Cardiac muscle cell (in vitro differentiated cells and primary cell): ENCODE measurements at places on chromosomes 5 and 9. TPM values are rescaled to one million over a fixed set of nuclear protein-coding genes. Genes with fewer than 3 reads are reported as not detected.

DNA sequence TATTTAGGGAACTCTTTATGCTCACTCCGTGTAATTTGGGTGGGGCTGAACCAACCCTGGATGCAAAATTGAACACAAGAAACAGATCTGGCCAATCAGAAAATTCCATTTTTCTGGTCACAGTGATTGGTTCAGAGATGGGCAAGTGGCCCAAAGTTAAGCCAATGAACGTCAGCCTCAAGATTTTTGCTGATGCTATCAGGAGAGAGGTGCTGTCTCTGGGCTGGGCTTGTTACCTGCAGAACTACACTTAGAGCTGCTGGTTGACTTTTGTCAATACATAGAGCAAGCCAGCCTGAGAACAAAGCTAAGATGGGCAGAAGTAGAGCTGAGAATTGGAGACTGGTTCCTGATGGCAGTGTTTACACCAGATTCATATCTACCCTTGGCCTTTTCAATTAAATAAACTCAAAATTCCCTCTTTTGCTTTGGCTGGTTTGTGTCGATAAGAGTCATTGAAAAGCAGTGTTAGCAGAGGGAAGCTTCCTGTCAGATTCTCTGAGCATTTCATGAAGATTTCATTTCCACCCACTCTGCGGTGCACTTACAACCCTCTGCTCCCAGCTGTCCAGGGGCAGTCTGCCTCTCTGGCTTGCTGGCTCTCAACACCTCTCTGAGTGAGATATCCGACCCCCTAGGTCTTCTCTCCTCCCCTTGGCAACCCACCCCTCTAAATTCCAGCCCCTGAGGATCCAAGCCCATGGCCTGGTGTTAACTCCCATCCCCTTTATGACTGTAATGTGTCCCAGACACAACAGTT, 64.5 kb upstream of the PPARGC1B start:
- no peak overlapping the region for H3K27ac ChIP-seq
- DNase-seq: no peak
- H3K4me1 ChIP-seq: no peaks in the 10 kb centered on the region
- no peak overlapping the region for H3K4me3 ChIP-seq

IFNA13 gene
- total RNA-seq: not detected in 2 replicates

DNA sequence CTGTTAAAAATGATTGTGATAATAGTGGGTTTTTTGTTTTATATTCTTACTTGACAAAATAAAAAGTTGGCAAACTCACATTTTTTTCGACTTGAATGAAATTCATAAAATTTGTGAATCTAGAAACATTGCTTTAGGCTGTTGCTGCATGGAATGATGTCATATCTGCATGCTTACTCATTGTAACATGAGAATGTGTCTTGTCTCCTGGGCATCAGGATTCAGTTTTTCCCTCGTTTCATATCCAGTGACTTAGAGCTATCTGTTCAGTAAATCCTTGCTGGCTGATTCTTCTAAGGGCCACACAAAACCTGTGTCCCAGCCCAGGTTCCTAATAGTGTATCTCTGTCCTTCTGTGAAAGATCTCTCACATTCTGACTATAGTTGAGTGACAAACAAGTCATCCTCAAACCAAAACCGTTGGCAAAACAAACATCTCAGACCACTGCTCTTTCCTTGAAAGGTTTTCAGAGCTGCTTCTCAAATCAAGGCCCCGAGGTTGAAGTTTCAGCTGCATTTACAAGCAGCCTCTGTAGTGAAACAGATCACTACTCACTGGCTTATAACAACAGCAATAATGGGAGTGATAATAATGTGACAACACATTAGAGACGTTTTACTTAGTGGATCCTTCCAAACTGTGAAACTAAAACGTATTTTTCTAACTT, 95.0 kb downstream of the NPR3 start:
- peak; percentile 50 for DNase-seq
- H3K4me1 ChIP-seq: no peaks in the 10 kb centered on the region
- no peaks in the 10 kb centered on the region for H3K27me3 ChIP-seq
- H3K4me3 ChIP-seq: no peak overlapping the region
- H3K27ac ChIP-seq: no peak overlapping the region

SMIM33 gene
- total RNA-seq: not detected in 2 replicates

GIN1 gene
- 5.6 and 6.1 TPM in 2 replicates for total RNA-seq

PCDHA10 gene
- 11.3 and 14.4 TPM in 2 replicates for total RNA-seq

DNA sequence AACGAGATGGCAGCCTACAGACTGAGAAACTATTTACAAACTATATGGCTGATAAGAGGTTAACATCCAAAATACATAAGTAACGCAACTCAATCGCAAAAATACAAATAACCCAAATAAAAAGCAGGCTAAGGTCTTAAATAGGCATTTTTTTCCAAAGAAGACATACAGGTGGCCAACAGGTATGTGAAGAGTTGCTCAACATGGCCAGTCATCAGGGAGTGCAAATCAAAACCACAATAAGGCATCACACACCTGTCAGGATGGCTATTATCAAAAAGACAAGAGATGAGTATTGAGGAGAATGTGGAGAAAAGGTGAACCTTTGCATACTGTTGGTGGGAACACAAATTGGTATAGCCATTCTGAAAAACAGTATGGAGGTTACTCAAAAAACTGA, 73.5 kb downstream of the CAMSAP1 start:
- no peak for DNase-seq
- no peaks in the 10 kb centered on the region for H3K4me1 ChIP-seq
- no peaks in the 10 kb centered on the region for H3K36me3 ChIP-seq

GRCh38 chr9:38350529-38350928, 42.0 kb upstream of the ALDH1B1 start:
- no peak overlapping the region for H3K27ac ChIP-seq
- no peaks in the 10 kb centered on the region for H3K36me3 ChIP-seq
- no peak overlapping the region for H3K4me3 ChIP-seq
- H3K4me1 ChIP-seq: peaks cover 7% of the 10 kb centered on the region
- H3K27me3 ChIP-seq: no peaks in the 10 kb centered on the region
- DNase-seq: no peak

GRCh38 chr9:114722937-114723620, 41.1 kb upstream of the TEX48 start:
- H3K36me3 ChIP-seq: no peaks in the 10 kb centered on the region
- no peak overlapping the region for H3K4me3 ChIP-seq
- no peaks in the 10 kb centered on the region for H3K4me1 ChIP-seq

DNA sequence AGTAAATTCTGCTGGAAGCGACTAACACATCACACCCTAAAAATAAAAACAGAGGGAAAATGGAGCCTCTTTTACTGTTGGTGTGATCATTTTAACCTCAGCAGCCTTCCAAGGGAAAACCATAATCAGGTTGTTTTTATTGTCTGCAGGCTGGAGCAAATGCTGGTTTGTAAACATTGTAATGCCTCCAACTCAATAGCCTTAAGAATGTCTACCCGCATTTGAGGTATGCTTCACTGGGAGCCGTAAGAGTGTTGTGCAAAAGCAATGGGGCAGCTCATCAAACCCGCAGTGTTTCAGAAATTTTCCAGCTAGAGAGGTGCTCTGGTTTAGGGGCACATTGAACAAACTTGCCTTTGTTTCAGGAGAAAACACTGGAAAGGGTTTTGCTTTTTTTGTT, 17.0 kb downstream of the NIM1K start:
- no peak for DNase-seq
- H3K4me1 ChIP-seq: no peaks in the 10 kb centered on the region
- no peaks in the 10 kb centered on the region for H3K36me3 ChIP-seq
- H3K27me3 ChIP-seq: no peaks in the 10 kb centered on the region
- no peak overlapping the region for H3K4me3 ChIP-seq

DNA sequence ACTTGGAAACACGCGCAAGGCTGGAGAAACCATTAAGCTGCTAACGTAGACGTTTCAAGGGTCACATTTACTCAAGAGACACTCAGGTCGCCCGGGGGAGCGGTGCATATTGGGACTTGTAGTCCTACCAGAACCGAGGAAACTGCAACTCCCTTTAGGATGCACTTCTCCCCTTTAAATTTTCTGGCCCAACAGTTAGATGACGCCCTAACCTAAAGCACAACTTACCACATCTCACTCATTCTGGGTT, 384 bp upstream of the DMXL1 start:
- peak; percentile 92 for DNase-seq
- H3K4me1 ChIP-seq: peaks cover 17% of the 10 kb centered on the region
- H3K4me3 ChIP-seq: peak overlapping the region; percentile 46
- H3K27ac ChIP-seq: peak overlapping the region; percentile 86
- H3K27me3 ChIP-seq: no peaks in the 10 kb centered on the region
